ENCODE measurements at places on chromosomes 11 and 22.

- no peak for DNase-seq
These were observed 11.3 kb upstream of the TRIM29 start for GRCh38 chr11:120149246-120149645.

GRCh38 chr11:65722261-65722660 lies 1.7 kb upstream of the RNASEH2C start:
- no peak for DNase-seq

DNA sequence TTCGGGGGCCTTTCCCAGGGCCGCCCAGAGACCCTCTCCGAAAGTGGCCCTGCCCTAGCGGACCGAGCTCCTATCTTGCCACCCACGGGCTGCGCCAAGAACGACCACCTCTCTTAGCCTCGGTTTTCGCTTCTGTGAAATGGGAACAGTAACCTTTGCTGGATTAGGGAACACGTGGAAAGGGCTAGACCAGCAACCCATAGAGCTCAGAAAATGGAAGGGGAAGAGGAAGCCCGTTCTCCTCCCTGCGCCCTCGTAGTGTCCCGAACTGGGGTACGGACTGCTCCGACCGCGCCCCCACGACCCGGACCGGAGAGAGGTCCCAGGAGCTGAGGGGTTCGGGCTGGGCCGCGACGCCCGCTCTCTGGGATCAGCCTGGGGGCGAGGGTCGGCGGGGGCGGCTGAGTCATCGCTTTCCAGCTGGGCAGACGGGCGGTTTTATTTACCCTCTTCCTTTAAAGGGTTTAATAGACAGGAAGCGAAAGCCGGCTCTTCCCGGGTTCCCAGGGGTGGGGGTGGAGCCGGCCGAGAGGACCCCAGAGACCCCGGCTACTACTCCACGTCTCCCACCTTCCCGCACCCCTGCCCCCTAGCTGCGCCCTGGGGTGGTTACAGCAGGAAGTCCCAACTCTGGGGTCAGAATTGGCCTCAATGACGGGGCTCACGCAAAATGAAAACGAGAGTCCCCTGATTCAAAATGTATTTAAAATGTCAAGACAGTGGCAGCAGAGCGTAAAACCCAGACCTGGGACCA lies 907 bp upstream of the PHLDA2 start:
- DNase-seq, result no peak

GRCh38 chr11:76604081-76604625 lies 66.4 kb downstream of the LRRC32 start:
- DNase-seq, result no peak

DNA sequence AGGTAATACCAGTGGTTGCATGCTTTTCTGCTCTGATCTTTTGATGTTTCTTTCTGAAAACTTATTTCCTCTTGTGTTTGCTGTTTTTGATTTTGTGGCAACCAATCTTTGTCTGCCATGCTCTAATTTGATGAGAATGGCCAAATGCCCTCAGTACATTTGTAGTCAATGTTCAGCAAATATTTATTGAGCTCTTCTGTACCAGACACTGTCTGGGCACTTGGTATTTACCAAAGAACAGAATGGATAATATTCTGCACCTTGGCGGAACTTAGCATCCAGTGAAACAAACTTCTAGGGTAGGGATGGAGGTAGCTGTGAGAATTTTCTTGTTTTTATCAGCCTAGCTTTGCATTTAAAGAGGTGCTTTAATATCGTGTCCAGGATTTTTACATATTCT lies 19.6 kb downstream of the PPP6R3 start:
- no peak for DNase-seq

DNA sequence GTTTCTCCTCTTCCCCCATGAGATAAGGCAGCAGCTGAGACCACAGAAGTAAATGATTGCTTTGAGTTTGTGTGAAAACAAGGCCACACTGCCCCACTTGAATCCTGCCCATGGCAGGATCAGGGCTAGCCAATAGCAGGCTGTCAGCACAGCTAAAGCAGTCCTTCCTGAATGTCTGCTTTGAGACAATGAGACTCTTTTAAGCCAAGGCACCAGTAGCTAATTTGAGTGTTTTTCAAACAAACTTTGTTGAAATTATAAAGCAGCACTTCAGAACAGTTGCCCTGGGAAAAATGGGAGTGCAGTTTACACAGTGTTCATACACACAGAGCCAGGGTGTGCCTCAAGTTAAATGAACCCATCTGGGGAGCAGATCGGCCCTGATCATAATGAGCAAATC lies 103.5 kb upstream of the OR5AK2 start:
- no peak for DNase-seq

DNA sequence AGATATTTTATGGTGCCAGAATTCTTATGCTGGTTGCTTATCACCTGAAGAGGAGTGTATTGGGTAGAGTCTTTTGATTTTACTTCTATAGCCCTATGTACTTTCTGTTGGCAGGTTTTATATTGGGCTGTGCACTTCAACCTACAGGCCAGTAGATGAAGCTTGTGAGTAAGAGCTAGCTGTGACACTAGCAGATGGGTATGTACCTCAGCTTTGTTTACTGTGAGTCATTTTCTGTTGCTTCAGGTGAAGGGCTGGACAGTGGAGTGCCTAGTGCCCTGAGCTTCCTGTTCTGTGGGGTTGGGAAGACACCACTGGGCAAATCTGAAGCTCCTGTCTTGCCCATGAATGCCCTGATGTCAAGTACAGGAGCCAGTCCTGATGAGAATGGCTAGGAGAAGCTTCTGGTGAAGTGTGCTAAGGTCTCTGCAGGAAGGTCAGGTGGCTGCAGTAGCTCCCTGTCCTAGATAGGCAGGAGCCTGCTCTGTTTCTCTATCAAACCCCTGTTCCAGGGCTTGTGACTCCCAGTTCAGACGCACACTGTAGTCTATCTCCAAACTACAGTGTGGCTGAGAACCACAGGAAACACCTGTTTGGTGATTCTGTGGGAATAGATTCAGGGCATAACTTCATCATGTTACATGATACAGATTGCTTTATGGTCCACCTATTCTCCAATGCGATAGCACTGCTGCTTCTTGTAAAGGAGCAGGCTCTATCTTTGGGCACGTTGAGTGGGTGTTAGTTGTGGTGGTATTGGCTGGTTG lies 755.7 kb downstream of the KCNA4 start:
- DNase-seq, result no peak

DNA sequence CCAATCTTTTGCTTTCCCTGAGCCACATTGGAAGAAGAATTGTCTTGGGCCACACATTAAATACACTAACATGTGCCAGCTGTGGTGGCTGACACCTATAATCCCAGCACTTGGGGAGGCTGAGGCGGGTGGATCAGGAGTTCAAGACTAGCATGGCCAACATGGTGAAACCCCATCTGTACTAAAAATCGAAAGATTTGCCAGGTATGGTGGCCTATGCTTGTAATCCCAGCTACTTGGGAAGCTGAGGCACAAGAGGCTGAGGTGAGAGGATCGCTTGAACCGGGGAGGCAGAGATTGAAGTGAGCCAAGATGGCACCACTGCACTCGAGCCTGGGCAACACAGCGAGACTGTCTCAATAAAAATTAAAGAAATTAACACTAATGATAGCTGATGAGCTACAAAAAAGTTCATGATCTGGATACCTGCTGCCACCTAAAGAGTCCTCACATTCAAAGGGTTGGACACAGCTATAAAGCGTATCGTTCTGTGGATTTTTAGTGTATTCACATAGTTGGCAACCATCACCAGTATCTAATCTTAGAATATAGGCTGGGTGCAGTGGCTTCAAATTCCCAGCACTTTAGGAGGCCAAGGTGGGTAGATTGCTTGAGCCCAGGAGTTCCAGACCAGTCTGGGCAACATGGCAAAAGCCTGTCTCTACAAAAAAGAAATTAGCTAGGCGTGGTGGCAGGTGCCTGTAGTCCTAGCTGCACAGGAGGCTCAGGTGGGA lies 3.4 kb upstream of the LDHC start:
- DNase-seq, result no peak

DNA sequence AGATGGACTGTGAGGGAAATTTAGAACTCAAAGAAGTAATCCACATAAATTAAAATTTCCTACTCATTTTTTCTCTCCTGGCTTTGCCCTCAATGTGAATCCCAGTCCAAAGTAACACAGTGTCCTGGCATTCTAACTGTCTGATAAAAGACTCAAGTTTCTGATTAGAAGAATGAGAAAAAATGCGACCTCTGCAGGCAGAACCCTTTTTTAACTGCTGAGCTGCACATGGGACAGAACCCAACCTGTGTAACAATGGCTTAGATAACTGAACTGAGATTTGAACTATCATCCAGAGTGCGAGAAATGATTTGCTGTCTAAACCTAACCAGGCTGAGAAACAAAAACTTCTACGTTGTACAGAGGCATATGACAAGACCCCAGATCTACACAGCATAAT lies 385.6 kb upstream of the LRRC4C start:
- DNase-seq, result no peak

DNA sequence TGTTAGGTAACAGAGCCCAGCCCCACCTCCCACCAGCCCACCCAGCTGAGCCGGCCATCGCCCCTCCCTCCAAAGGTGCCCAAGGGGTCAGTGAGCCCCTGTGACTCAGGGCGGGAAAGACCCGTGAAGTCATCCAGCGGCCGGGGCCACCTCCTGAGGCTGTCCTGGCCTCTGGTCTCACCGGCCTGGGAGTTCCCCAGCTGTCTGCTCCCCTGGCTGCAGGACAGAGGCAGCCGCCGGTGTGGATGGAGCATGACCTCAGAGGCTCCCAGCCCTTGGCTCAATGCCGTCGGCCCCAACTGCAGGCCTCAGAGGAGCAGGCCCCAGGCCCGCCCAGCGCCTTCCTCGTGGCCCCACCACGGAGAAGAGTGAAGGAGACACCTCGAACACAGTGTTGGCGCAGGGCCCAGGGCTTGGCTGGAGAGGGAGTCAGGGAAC lies 28.7 kb downstream of the RPL3 start:
- DNase-seq, result no peak

- no peak for DNase-seq
These were observed 996.9 kb downstream of the NTM start for GRCh38 chr11:132367293-132367692.

DNA sequence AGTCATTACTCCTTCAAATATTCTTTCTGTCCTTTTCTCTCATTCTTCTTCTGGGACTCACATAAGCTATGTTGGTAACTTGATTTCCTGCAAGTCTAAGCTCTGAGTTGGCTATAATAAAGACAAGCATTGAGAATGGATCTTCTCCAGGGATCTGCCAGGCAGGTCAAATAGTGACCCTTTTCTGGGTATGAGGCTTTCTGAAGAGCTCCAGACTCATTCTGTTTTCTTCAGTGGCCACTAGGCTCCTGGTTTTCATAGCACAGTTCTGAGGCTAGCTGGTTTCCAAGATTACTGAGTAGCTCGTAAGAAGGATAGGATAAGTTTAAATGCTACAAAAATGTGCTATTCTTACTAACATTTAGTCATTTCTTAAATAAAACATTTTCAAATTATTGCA lies 38.3 kb downstream of the TMPRSS5 start:
- DNase-seq, result no peak

DNA sequence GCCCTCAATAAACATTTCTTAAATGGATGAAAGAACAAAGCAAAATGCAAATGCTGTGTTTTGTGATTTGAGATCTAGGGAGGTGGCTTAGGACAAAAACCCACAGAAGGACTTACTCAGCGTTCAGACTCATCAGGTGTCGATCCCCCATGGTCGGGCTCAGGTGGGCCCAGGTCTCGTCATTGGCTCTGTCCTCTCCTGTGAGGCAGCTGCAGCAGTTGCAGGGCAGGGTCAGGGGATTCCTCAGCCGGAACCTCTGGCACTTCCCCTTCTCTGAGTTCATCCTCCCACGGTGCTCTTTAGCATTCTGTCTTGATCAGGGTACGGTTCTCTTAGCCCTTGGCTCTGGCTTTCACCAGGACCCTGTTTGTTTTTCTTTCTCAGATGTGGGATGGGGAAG lies 14.0 kb upstream of the ACR start:
- no peak for DNase-seq

DNA sequence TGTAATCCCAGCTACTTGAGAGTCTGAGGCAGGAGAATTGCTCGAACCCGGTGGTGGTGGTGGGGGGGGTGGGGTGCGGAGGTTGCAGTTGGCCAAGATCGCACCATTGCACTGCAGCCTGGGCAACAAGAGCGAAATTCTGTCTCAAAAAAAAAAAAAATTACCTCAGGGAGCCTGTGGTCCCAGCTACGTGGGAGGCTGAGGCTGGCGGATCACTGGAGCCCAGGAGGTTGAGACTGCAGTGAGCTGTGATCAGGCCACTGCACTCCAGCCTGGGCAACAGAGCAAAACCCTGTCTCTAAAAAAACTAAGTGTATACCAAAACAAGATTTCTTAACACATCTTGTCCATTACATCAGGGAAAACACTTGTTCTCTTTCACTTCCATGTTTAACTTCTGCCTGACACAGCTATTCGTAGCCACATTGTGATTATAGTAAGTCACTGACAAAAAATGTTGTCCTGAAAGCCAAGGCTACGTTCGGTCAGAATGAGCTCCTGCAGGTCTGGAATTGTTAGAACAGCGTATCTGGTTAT lies 1.4 kb downstream of the TMEM80 start:
- no peak for DNase-seq

- no peak for DNase-seq
These were observed 540 bp downstream of the MEN1 start for GRCh38 chr11:64809781-64810241.

DNA sequence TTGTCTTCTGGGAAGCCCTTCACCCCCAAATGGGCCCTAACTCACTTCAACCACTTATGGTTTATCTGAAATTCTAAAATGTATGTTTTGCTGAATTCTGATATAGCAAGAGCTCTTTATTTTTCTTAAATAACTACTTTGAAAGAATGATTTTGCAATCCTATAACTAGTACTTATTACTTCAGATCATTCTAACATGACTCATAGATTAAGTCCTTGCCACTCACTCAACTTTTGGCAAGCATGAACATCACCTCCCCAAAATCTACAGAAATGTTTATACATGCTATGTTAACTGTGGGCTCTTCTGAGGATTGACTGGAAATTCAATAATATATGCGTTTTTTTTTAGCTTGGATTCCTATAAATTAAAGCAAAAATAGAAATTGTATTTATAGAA lies 367.4 kb upstream of the FAT3 start:
- no peak for DNase-seq

GRCh38 chr22:19626666-19627065 lies 87.6 kb upstream of the SEPTIN5 start:
- no peak for DNase-seq

- DNase-seq, result no peak
These were observed 23.8 kb downstream of the LRRC10B start for GRCh38 chr11:61532134-61533038.

GRCh38 chr11:83659466-83659865 lies 373.3 kb upstream of the CCDC90B start:
- DNase-seq, result no peak

DNA sequence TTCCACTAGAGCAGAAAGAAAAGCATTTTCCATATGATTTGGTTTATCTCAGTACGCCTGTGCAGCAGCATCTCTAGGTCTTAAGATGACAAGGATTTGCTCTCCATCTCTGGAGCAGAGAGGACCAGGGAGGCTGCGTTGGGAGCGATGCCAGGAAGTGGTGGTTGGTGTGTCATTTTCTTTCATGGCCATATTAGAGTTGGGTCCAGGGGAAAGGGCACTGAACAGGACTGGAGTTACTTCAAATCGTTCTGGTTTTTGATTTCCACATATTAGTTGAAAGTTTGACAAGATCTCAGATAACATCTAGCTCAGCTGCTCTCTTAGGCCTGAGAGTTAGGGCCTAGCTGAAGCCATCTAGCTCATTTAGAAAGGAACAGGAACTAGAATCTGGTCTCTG lies 157.7 kb downstream of the ADAMTS15 start:
- no peak for DNase-seq

Measured in cortex of kidney (tissue), 1 donor.